ENCODE measurements at places on chromosomes 2 and 18.

DNA sequence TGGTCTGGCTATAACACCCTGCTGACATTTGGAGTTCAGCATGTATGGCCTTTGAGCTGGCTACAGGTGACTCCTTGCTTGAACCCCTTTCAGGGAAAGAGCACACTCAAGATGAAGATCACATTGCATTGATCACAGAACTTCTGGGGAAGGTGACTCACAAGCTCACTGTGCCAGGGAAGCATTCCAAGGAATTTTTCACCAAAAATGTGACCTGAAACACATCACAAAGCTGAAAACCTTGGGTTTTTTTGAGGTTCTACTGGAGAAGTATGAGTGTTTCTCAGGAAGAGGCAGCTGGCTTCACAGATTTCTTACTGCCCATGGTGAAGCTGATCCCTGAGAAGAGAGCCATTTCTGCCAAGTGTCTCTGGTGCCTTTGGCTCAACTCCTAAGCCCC lies 879.0 kb downstream of the CBLN2 start:
- DNase-seq = no peak

GRCh38 chr18:70683263-70683662 lies 394.4 kb downstream of the SOCS6 start:
- DNase-seq = no peak

DNA sequence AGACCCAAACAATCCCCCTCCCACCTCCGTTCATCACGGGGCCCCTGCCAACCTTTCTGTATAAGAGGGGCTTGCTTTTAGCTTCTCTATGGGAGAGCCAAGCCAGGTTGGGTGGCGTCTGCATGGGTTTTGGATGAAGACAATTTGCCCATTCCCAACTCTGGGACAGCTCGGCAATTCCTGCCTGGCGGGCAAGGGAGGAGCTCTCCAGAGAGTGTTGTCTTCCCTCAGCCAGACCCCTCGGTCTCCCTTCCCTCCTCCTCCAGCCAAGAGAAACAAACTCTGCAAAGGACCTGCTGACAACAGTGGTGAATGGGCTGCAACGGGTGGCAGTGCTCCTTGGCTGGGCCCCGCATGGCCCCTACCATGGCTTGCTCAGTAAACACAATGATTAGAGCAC lies 267.2 kb upstream of the HDAC4 start:
- DNase-seq = no peak

GRCh38 chr2:71716697-71717624 lies 263.6 kb downstream of the DYSF start:
- no peak for DNase-seq

DNA sequence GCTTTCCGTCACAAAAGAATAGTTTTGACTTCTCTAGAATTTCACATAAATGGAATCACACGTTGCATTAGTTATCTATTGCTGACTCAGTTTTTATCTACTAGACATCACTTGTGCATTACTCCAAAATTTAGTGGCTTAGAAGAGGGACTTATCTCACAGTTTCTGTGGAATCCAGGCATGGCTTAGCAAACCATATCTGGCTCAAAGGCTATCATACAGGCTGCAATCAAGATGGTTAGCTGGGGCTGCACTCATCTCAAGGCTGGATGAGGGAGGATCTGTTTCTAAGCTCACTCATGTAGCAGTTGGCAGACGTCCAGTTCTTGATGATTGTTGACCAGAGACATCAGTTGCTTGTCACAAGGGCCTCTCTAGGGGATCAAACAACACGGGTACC lies 6.6 kb upstream of the DSC3 start:
- DNase-seq = no peak

DNA sequence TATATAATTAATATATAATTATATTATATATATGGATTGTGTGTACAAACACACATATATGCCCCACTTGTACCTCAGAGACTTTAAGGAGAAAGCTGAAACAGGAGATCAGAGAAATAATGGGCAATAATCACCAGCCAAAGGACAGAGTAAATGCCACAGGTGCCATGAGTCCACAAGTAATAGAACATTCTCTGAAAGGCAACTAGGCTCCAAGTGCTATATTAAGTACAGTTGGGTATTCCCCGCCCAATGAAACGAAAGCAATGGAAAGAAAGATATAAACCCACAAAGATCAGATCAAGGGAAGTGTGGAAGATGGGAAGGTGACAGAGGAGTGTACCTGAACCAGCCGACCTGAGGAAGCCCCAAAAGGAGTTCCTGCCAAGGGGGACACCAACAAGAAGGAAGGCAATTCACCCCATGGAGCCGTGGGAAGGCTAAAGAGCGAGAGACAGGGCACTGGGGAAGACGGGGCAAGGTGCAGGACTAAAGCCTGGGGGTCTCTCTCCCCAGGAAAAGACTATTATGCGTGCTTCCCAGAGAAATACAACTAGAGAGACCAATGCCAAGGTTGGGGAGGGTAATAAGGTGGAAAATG lies 19.0 kb downstream of the DYM start:
- DNase-seq = no peak

DNA sequence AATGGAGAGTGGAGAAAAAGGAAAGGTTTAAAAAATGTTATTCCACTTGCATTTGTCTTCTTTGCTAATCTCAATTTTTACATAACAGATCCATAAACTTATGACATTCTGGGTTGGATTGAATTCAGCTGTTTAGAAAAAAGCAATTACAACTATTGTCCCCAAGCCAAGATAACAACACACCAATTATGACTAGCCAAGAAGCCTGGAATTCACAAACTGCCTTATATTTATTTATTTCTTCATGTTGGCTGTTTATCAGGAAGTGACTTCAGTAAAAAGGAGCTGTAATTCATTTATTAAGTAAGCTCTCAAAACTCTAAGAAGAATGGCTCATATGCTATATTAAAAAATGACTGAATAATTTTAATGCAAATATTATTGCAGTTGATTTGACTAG lies 137.4 kb downstream of the CALCRL start:
- DNase-seq = no peak

DNA sequence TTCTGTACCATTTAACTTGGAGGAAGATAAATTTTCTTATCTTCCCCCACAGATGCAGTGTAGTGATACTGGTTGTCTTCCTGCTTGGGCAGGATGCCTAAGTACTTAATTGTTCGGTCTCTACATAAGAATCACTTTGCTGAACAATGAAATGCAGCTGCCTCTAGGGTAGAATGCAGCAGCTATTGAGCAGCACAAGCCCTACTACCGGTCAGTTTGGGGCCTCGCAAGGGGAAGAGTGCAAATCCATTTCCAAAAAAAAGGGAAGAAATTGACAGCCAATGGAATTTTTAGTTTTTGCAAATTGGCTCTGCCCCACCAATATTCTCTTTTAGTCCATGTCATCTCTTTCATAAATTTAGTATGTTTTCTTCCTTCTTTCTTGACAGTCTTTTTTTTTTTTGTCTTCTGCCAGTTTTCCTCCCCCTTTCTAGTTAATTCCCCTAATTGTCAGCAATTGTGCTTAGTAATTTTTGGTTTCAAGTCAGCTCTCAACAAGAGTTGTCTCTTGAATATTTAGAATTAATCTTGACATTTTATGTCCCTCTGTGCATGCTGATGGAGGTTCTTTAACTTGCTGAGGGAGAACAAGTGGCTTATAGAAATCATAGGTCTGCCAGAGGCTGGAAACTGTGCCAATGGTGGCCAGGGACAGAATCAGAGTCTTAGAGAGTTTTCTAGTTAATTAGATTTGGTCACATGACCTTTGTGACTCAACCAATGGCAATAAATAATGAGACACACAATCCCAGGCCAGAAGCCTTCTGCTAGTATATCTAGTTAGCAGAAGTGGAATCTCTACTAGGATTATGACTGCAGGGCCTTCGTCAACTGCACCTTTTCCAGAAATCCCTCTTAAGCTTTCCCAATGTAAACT lies 270.0 kb downstream of the CTNNA2 start:
- DNase-seq = no peak

- DNase-seq = no peak
Measured at GRCh38 chr18:63997041-63997440, 27.2 kb downstream of the SERPINB8 start.

DNA sequence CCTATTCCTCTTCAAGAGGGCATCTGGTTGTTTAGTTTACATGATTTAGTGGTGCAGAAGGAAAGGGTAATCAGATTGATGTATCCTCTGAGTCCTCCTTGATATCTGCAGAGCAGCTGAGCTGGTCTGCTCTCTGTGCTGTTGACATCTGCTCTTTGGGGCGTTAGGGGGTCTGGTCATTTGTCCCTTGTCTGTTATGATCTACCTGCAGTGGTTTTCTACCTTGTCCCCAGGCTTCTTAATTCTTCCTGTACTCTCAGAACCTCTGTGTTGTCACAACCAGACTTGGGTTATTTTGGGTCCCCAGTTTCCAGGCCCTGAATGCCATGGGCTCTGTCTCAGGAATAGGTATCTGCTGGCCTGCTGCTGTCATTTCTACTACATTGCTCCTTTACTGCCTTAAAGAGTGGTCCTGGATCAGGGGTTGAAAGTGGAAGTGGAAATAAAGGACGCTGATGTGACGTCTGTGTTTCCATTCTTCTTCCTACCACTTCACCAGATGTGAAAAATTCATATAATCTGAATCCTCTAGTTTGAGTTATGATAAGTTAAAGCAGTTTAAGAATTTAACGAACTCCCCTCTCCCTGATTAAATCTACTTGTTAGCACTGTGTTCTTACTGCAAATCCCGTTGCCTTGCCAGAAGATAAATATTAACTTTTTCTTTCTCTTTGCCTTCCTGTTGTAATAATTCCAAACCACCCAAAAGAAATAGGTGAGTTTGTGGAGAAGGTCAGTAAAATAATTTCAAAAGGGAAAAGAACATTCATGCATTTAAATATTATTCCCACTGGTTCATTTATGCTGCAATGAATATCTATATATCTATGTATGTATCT lies 16.6 kb upstream of the CPS1 start:
- no peak for DNase-seq

DNA sequence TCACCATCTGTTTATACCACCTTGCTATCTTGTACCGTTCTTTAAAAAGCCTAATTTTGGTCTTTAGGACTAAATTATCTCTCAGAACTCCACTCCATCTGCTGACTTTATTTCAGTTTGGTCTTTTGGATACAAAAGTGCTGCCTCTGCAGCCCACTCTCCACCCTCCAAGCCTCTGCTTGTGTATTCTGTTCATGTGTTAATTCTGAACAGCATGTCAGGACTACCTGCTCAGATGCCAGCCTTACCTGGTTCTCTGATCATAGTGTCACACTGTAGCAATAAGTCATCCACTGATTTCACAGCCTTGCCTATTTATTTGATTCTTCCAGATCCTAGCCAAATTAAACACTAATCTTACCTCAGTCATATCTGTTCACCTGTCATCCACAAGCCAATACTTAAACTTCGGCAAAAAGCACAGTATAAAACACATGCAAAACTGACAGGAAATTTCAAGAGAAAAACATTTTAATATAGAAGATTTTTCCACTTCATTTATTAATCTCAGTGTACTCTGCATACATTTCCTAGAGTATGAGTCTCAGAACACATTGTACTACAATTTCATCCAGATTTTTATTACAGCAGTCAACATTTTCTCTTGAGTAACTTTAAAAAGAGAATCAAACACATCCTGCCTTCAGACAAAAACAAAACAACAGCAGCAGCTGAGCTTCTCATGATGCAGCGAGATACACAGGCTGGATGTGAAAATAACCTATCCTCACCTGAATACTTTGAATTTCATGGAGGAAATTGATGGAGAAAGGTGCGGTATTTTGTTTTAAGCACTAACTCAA lies 64.9 kb downstream of the PPP1R1C start:
- DNase-seq = no peak

- no peak for DNase-seq
Measured at GRCh38 chr2:182318466-182319220, 108.2 kb downstream of the PDE1A start.

DNA sequence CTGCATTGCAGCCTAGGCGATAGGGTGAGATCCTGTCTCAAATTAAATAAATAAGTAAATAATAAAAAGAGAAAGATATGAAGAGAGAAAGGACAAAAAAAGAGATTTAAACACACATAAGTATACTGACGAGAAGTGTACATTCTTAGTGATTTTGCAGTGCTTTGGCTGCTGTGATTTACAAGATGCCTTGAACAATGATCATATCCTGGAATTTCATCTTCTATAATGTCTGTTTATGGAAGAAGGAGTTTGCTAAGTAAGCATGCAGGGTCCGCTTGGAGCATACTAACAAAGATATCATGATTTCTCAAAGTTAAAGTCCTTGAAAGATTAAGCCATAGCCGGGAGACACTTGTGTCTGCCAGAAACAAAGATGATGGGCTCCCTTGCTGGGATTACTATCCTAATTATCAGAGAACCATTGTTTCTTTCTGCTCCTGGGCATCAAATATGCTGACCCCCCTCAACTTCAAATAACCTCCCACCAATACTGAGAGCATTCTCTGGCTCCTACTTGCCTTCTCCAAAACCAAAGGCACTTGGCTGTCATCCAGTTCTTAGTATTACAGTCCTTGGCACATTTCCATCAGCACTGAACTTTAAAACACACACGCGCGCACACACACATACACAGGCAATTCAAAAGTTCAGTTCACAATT lies 47.5 kb upstream of the STAM2 start:
- no peak for DNase-seq

DNA sequence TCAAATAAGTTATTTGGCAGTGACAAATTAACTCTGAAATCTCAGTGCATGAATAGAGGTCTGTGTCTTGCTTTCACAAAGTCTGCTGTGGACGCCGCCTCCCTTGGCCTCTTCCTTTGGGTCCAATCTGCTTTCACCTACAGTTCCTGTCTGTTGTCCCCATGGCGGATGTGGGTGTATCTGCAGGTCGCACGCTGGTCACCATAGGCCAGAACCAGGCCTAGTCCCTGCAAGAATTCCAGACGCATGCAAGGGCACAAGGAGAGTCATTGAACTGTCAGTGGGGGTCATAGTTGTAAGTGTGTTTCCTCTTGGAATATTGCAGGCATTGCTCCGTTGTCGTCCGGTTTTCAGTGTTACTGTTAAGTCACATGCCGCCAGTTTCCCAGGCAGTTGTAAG lies 7.4 kb downstream of the SOCS6 start:
- DNase-seq = no peak

- no peak for DNase-seq
Measured at GRCh38 chr2:105582952-105583660, 161.6 kb upstream of the NCK2 start.

DNA sequence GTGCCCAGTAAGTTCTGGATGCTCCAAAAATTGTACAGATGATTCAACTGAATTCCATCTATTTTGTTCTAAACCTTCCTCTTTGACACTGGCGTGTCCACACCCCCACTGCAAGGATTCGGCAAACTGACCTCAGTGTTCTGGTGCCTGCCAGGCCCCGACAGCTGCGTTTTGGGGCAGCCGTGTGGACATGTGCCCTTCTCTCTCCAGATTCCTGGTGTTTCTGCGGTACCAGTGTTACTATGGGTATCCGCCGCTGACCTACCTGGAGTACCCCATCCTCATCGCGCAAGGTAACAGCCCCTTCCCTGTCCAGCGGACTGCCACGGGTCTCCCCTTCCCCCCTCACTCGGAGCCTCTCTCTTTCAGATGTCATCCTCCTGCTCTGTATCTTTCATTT lies 5.0 kb downstream of the SLC66A3 start:
- no peak for DNase-seq

DNA sequence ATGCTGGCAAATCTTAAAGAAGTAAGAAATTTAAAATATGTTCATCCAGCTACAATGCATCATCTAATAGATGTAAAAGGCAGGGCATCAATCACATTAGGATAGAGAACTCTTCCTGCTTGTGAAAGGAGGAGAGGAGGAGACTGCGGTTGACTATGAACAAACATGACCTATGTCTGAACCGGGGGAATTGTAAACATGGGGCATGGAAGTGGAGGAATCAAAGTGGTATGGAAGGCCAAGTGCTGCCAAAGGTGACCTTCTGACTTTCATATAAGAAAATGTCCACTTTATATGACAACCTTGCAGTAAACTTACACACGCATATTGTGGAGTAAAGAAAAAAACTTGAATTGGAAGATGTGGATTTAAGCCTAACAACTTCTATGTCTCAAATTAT lies 20.0 kb upstream of the SLC8A1 start:
- DNase-seq = no peak

All from stimulated activated CD4-positive, alpha-beta T cell treated with anti-CD3 and anti-CD28 coated beads, Interleukin-2, amount 100 ng/mL, for 48 hours (primary cell).